ENCODE measurements at places on chromosomes 2 and 18. TPM values are rescaled to one million over a fixed set of nuclear protein-coding genes. Genes with fewer than 3 reads are reported as not detected.

DNA sequence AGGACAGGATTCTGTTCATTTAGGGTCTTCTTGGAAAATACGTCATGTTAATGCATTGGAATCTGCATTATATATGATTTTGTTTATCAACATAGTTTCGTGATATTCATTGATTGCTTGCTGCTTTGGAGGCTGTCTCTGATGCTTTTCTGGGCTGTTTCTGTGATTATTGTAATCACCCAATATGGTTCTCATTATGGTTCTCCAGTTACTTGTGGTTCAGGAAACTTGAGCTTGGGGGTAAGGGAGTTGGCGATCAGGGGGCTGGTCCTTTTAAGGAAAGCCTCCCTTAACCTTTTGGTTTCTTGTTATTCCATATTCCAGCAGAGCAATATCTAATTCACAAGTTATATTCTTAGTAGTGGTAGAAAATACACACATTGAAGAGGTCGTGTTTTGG lies 17.4 kb upstream of the STON1 start:
- no peak for DNase-seq

Gene POTEI
- total RNA-seq: 76.1 TPM

DNA sequence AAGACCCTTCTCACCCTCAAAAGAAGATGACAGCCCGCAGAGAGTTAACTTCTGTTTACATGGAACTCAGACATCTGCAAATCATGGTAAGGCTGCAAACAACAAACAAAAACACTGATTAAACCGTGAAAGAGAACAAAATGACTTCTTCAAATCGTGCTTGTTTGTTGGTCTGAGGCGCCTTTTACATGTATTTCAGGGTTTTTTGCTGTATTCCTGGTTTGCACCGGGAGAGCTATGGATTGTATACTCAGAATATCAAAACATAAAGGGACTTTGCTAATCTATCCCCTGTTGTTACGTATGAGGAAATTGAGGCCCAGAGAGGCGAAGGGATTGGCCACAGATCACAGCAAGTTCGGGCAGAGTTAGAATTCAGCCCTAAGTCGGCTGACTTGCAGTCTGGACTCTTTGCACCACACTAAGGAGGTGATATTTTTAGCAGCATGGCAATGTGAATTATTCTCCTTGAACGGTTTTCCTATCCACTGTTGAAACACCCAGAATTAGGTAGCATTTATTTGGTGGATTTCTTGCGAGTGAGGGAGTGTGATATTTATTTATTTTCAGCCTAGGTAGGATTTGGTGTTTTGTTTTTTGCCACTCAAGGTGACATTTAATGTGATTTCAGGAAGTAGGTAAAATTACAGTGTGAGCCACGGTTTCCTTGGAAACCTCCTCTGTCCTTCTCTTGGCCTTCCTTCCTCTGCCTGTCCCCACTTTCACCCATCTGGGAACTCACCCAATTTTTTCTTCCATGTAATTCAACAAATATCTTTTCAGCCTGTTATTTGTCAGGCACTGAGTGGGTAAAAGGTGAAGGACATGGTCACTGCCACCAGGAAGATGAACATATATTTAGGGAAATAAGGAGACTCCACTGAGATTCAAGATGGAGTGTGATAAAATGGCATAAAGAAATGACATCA lies 980 bp upstream of the PDE6D start:
- DNase-seq: peak; percentile 34

Gene C2orf80
- not detected for total RNA-seq

Gene PCARE
- total RNA-seq: 1.0 TPM

Gene NAT8
- not detected for total RNA-seq

Gene GRB14
- 59.0 TPM for total RNA-seq

- DNase-seq: no peak
Observed at GRCh38 chr2:207784898-207785297, 15.2 kb upstream of the FZD5 start.

DNA sequence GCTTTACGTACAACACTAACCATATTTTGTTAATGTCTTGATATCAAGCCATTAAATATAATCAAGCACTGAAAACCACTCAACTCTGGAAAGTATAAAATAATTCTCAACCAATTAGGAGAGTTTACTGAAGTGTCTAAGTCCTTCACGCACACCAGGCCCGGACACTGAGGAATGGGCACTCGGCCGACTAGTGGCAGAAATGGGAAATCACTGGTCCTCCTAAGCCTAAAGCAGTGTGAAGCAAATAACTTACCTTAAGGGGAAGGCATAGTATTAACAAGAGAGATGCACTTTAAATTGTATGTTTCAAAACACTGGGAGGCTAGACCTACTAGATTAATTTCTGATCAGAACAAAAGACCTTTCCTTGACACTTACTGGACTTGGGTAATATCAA lies 45.7 kb downstream of the FAM210A start:
- no peak for DNase-seq

- no peak for DNase-seq
Observed at GRCh38 chr2:161975813-161976160, 98.2 kb downstream of the DPP4 start.

DNA sequence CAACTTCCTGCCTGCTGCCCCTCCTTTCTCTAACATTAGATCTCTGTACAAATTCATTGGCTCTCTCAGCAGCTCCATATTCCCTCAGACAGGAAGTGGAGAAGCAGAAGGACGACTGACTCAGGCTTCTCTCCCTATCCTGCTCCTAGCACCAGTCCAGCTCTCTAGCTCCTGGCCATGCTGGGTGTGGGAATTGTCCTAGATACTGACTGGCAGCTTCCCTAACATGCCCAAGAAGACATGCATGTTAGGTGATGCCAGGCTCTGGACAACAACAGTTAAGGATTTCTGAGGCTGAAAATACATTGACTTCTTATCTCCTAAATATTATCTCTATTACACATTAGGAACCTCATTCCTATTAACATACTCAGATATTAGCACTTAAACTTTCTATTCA lies 292.9 kb downstream of the IKZF2 start:
- DNase-seq: no peak

DNA sequence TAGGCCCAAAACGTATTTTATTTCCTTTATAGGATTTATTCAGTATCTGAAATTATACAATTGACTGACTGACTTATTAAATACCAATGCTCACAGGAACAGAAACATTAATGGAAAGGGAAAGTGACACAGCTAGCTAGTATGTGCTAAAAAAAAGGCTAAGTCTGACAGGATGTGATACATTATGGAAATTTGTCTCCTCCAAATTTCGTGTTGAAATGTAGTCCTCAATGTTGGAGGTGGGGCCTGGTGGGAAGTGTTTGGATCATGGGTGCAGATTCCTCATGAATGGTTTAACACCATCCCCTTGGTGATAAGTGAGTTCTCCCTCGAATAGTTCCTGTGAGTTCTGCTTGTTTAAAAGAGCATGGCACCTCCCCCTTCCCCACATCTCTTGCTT lies 70.6 kb upstream of the WDR75 start:
- no peak for DNase-seq

- DNase-seq: peak; percentile 57
Observed at GRCh38 chr2:45342-46130, 769 bp downstream of the FAM110C start.

Gene ACTG2
- 2.7 TPM for total RNA-seq

Gene TBR1
- total RNA-seq: 5.3 TPM

DNA sequence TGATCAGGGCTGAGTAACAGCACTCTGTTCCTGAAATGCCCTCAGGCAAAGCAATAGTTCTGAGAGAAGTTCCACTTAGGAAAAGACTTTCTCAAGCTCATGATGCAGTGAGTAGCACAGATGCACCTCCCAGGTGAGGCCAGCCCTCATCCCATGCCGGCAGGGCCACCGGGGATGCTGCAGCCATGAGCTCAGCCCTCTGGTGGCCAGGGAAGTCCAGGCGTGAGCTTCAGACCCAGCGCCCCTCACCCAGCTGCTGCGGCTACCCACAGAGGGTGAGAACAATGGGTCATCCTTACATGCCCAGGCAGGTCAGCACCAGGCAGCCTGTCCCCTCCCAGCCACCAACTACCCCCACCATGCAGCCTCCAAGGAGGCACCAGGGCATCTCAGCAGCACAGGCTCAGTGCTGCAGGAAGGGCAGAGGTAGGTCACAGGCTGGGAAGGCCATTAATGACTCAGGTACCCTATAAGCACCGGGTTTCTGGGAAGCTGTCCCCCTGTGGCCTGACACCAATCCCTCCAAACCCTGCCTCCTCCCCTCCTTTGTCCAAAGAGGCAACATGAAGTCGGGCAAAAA lies 50.6 kb downstream of the TTC32 start:
- no peak for DNase-seq

DNA sequence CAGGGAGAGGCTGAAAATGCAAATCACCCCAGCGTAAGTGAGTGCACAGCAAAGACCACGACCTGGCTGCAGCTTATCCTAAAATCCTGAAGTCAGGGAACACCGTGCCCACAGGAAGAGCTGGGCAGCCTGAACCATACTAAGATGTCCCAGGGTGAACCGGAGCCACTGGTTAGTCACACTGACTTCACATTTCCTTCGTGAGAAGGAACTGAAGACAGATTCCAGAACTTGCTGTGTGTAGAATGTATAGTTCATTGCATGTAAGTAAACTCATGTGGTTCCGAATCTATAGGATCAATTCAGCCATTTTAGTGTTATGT lies 84.6 kb upstream of the NDUFV2 start:
- DNase-seq: no peak

DNA sequence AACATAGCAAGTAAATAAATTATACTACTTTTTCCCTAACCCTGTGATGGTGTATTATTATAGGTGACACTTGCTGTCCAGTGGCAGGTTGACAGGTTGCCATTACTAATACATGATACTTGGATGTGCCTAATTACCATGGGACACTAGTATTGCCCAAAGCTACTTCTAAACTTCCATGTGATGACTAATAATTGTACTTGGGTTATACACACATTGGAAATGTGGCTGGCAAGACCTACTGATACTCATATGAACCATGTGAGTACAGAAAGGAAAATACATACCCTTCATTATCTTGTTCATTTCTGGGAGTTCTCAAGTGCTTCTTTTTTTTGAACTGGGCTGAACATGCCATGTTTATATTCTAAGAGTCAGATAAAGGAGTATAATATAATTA lies 156.4 kb downstream of the IKZF2 start:
- no peak for DNase-seq

DNA sequence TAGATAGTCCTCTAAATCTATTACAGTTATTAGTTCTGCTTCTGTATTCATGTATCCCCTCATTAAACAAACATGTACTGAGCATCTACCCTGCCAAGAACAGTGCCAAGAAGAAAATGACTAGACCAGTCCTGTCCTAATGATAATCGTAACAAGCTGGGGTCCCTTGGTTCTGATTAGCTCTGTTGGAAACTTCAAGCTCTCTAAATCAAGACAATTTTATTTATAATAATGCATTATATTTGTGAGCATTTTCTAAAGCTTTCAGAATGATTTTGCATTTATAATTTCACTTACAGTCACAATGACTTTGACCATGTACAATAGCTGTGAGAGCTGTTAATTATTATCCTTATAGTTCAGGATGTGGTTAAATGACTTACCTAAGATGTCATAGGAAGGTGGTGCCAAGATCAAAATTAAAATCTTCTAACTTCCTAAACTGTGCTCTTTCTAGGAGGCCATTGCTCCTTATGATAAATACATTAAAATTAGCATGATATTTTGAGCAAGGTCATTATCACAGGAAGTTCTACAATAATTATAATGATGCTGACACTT lies 336.5 kb upstream of the SLC39A10 start:
- no peak for DNase-seq

- DNase-seq: no peak
Observed at GRCh38 chr2:139964721-139965440, 1184.7 kb upstream of the NXPH2 start.

Gene PTH2R
- total RNA-seq: 1.9 TPM

GRCh38 chr2:27655155-27655951 lies 8.1 kb downstream of the SUPT7L start:
- no peak for DNase-seq

GRCh38 chr2:147740211-147740927 lies 104.5 kb upstream of the ACVR2A start:
- no peak for DNase-seq

GRCh38 chr2:129912066-129912820 lies 67.2 kb upstream of the RAB6C start:
- peak; percentile 4 for DNase-seq

All from testis (tissue), 5 donors.